ENCODE measurements at places on chromosomes 3 and 15.

DNA sequence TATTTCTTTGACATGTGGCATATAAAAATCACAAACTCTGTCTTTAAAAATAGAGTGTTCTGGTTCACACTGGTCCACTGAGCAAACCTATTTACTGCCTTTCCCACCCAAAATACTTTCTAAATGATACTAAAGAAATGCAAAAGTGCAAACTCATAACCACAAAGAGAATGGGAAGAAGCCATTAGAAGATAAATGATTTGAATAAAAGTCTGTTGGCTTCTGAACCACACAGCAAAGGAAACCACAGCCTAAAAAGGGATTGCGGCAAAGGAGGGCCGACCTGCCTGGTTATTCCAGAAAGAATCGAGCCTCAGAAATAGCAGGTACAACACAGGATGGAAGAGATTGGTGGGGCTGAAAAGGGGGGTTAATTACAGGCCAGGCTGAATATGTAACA lies 599.5 kb downstream of the FHIT start:
- no peak for DNase-seq

GRCh38 chr3:25563601-25564000 lies 101.1 kb downstream of the TOP2B start:
- no peak for DNase-seq

GRCh38 chr15:39338251-39338650 lies 242.6 kb upstream of the THBS1 start:
- no peak for DNase-seq

DNA sequence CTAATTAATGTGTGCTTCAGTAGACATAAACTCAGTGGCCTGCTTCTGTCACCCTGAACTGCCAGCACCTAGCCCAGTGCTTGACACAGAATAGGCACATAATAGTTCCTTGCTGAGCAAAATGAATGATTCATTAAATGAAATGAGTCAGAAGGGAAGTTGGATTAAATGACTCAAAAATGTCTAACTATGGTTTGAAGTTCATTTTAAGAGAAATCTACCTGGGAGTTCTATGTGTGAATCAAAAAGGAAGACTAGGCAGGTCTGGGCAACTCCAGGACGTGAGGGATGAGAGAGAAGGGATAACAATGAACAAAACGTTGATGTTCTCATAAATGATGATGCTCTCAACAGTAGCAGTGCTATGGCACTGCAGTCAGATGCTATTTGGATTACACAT lies 175.0 kb downstream of the CFAP20DC start:
- DNase-seq: no peak

DNA sequence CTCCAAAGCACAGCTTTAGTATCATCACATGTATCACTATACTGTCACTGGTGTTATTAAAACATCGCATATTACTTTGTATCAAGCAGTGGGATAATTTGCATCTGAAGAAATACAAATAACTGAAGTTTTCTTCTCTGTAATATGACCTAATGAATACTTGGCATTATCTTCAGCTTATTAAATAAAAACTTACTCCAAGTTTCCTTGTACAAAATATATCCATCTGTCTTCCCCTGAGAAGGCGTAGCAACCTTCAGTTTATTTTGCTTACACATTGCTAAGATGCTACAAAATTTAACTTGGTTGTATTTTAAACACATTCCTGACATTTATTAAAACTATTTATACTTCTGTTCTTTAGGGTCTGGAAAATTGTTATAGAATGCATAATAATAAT lies 13.7 kb downstream of the FGF7 start:
- DNase-seq: no peak
